Thoracic aorta (tissue), 2 donors: ENCODE measurements at places on chromosomes 2 and 18.

GRCh38 chr2:39724828-39725144 is 54.3 kb downstream of the THUMPD2 start:
- DNase-seq: no peak

GRCh38 chr2:161412346-161412745 is 3.8 kb upstream of the TBR1 start:
- DNase-seq: no peak

- DNase-seq: no peak
Observed at GRCh38 chr2:228655331-228655730, 473.8 kb upstream of the SPHKAP start.

DNA sequence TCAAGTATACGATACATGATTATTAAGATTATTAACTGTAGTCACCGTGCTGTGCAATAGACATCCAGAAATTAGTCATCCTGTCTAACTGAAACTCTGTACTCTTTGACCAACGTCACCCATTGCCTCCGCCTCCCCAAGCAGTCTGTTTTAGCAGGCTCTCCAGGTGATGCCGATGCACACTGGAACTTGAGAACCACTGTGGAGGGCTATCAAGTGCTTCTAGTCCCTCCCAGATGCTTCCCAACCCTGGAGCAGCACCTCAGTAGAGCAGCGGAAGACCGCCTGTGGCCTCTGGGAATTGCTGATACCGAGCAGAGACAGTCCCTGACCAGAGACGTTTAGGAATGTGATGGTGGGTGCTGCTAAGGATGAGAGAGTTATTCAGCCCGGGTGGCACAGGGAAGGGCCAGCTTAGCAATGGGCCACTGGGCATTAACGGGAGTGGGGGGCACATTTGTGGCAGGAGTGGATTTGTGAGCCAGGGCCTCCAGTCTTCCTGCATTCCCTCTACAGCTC is 50.7 kb downstream of the LIPG start:
- DNase-seq: no peak

GRCh38 chr18:79604205-79604912 is 75.2 kb upstream of the CTDP1 start:
- no peak for DNase-seq

GRCh38 chr2:102045697-102046096 is 53.9 kb downstream of the IL1R2 start:
- DNase-seq: no peak

- DNase-seq: no peak
Observed at GRCh38 chr2:154425994-154426393, 272.5 kb upstream of the KCNJ3 start.

DNA sequence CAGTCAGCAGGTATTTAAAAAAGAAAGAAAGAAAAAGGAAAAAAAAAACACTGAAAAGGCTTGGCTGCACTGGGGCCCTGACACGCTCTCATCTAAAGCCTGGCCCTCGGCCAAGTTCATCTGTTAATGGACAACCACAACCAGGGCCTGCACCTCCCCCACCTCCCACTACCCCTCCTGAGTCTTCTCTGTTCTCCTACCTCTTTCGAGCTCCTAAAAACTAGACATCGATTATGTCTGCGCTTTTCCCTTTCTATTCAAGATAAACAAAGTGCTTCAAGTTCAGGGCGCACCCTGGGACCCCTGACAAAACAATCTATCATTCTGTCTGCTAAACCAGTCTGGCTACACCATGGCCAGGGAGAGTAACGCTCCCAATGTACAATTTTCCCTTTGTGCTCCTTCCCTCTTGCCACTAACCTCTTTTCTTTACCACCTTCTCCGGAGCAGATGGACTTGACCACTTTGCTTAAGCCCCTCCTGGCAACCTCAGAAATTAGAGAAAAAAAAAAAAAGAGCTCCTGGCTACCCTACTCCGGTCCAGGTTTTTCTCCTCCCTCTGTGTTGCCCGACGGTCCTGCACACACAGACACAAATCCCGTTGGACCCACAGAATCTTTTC is 22.7 kb downstream of the BCL11A start:
- DNase-seq: no peak

DNA sequence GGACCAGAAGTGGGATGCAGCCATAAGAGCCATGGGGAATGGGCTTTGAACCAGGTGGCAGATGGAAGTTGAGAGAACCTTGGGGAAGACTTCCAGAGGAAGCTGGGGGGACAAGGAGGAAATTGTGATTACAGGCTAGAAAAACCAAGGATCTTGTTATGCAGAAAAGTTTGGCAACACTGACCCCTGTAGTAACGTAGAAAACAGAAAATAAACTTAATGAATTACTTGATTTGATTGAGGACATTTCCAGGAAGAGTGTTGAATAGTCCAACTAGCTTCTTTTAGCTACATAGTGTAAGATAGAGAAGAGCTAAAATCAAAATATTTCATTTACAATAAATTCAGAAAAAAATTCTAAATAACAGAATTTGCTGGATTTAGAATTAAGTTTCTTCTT is 91.9 kb upstream of the GPC1 start:
- DNase-seq: no peak

DNA sequence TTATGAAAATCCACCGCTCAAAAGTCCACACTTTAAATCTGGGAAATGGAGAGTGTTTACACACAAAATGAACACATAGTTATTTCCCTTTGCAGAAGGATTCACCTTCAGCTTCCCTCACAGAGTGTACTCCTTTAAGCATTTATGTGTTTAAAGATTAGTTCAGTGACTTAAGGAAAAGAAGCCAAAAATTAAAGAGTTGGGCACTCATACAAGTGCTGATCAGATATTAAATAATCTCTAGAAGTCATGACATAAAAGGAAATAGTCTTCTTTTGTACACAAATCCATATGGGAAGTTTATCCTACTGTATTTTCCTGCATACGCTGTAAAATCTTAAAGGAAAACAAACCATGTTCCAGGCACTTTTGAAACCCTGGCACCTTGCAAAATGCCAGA is 174.2 kb downstream of the LNPK start:
- no peak for DNase-seq

DNA sequence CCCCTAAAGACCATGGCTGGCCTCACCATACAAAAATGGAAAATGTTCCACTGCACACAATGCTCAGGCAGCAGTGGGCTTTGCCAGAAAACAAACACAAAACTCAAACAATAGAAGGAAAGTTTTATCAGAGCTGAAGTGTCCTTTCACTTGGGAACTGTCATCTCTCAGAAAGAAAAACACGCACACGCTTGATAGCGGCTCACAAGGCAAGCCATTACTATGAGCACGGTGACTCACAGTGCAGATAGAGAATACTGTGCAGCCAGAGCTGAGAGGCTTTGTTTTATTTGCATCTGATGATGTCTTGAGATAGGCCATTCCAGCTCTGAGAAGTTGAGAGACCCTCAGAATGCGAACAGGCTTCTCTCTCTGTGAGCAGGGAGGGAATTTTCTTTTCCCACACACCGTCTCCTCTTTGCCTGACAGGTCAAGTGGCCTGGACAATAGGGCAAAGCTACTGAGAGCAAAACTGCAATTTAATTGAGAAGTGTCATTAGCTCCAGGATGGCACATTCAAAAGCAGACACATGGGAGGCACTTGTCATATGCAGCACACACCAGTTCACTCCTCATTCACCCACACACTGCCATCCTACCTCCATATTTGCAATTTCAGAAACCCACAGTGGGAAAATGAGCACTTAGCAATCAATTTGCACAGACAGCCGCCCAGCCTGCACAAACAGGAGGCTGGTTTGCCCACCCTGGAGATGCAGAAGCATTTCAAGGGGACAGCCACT is 236.6 kb downstream of the SS18 start:
- no peak for DNase-seq

- DNase-seq: no peak
Observed at GRCh38 chr2:105882920-105883435, 138.3 kb downstream of the NCK2 start.

DNA sequence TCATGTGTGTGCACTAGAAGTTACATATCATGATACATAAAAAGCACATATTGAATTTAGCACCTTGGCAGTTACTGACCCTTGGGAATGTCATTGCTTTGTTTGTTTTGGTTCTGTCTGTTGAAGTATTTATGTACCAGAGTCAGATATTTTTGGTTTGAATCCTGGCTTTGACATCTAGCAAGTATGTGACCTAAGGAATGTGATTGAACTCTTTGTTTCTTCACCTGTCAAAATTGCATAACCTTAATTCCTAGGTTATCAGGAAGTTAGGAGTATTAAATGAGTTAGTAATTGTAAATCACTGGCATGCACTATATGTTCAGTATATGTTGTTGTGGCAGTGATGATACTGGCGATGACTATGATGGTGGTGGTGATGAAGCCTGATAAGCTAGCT is 1003.5 kb upstream of the NRXN1 start:
- no peak for DNase-seq

- DNase-seq: no peak
Observed at GRCh38 chr18:23718243-23718720, 29.0 kb downstream of the LAMA3 start.

GRCh38 chr2:30447149-30448045 is at the start of gene LCLAT1:
TSS of gene LCLAT1 (plus strand) at chr2:30447246. CDS start at chr2:30525591, 78,345 bp downstream.
- DNase-seq: peak; percentile 11

GRCh38 chr2:23954325-23955014 is 14.2 kb downstream of the UBXN2A start:
- DNase-seq: no peak

- no peak for DNase-seq
Observed at GRCh38 chr2:130327703-130328527, 14.8 kb upstream of the IMP4 start.
